Cerebellar nuclear complex (tissue), 1 donor: ENCODE measurements at places on chromosomes 7 and 10.

- no peak for DNase-seq
These were observed 114.5 kb downstream of the LRRC4 start for GRCh38 chr7:127916735-127917134.

DNA sequence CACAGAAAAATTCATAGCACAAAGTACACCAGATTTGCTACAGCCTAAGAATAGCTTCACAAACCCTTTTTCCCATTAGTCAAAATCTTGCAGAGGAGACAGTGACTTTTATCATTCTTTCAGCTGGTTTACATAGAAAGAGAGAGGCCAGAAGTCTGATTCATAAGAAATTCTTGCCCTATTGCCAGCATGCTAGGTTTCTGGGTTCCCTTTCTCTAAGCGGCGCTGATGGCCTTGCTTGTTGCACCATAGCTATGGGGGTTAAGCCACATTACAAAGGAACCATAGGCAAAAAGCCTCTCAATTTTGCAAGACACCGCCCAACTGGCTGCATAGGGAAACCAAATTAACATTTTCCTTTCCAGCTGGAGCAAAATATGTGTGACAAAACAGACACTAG, 87.4 kb downstream of the ZNF467 start:
- no peak for DNase-seq

DNA sequence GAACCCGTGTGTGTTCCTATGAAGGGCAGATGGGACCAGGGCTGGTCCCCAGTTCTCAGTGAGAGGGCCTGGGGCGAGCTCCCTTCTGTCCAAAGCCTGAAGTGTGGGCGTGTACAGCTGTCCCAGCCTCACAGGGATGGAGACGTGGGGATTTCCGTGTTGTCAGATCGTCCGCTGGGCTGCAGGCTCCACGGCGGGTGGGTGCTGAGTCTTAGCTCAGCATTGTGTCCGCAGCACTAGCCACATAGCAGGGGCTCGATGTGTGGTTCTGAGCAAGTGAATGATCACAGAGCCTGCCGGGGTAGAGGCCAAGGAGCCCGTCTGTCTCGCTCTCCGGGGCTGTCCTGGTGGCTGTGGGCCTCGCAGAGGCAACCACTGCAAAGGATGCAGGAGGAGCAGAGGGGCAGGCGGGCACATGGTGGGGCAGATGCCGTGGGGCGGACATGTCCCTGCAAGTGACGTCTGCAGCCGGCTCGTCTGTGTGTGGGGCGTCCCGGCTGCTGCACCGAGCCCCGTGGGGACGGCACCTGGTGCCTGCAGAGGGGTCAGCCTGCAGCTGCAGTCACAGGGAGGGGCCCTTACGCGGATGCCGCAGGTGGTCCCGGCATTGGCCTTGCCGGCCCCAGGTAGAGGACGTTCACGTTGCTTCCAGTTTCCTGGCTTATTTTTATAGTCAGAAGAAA, 30.9 kb downstream of the FAM20C start:
- no peak for DNase-seq

- no peak for DNase-seq
These were observed 95.7 kb downstream of the DGKB start for GRCh38 chr7:14806891-14807290.

DNA sequence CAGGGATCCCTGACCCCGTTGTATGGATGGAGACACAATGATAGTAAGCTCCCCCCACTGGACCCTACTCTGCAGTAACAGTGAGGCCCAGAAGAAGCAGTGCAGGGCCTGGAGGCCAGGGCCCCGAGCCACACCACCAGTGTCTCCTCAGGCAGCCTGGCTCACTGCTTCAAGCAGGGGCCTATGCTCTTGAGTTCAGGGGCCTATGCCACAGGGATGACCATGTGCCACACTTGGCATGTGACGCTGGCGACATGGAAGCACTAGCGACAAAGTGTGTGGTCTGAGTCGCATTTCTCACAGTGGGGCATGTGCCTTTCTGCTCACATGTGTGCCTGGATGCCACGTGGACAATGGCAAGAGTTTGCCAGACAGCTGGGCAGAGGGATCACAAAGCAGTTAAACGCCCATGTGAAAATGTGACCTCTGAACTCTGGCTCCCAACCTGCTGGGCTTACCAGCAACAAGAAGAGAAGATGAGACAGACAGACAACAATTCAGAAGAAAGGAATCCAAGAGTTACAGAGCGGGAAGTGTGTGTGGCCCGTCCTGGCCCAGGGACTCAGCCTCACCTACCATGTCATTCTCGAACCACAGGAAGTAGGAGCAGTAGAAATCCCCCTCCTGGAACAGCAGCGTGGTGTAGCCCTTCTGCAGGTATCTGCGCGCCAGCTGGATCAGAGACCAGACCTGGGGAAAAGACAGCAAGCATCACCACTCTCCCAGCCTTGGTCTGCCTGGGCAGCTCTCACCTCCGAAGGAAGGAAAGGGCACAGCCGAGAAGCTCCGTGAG, 4.7 kb upstream of the PYROXD2 start:
- DNase-seq = no peak

DNA sequence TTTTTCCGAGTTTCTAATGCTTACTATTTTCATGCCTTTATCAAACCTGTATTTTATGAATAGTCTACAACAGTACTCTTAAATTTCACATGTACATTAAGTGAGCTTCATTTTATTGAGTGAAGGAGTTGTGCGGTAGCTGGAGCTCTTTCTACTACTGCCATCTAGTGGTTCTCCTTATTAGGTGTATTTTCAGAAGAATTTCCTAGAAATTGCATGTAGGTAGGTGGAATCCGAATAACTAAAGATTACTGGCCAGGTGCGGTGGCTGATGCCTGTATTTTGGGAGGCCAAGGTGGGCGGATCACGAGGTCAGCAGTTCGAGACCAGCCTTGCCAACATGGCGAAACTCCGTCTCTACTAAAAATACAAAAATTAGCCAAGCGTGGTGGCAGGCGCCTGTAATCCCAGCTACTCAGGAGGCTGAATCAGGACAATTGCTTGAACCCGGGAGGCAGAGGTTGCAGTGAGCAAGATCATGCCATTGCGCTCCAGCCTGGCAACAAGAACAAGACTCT, 38.3 kb downstream of the LRRC72 start:
- DNase-seq = peak; percentile 7

GRCh38 chr7:20033621-20034400, 183.4 kb downstream of the MACC1 start:
- no peak for DNase-seq

GRCh38 chr7:33623267-33623666, 282.1 kb upstream of the BMPER start:
- DNase-seq = no peak

- no peak for DNase-seq
These were observed 332.0 kb upstream of the GALNT17 start for GRCh38 chr7:70799841-70800405.

DNA sequence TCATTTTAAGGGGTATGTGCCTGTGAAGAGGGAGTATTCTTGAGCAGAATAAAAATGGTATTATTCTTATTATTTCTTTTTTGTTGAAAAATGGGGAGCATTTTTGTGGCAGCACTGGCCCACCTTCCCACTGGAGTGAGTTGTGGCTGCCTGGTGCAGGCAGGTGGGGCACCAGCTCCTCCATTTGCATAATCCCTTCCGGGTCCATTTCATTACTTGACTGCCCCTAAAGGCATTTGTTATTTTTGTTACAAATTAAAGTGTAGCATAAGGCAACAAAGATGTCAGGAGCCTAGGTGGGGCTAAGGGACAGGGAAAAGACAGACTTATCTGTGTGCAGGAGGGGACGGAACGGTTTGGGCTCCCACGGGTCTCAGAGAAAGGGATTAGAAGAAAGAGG, 26.8 kb downstream of the GOLGA7B start:
- DNase-seq = no peak

DNA sequence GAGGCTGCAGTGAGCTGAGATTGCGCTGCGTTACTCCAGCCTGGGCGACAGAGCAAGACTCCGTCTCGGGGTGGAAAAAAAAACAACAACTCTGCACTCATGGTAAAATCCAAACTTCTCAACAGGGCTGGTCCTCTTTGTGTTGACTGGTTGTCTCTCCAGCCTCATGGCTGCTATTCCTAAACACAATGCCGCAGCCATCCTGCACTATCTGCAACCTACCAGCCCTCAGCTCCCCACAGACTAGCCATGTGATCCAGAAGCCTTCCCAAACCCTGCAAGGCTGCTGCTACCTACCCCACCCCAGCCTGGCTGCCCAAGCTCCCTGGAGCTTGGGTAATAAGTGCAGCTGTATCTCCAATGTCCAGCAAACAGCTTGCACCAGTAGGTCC, 11.7 kb downstream of the ZYX start:
- no peak for DNase-seq

- no peak for DNase-seq
These were observed 37.5 kb downstream of the PAPSS2 start for GRCh38 chr10:87696922-87697745.

- DNase-seq = no peak
These were observed 384.6 kb downstream of the ARL4A start for GRCh38 chr7:13072014-13072413.

DNA sequence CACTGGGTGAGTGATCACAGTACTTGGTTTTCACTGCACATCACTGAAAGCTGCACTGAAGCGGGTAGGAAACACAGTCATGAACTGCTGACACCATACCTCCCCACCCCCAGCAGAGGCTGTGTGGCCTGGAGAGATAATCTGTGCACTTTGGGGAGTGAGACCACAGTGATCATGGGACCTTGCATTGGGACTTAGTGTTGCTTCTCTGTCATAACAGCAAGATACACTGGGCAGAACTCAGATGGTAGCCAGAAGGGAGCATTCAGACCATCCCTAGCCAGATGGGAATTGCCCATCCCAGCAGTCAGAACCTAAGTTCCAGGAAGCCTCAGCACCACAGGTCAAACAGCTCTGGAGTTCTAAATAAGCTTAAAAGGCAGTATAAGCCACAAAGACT, 346.4 kb upstream of the TMEM229A start:
- DNase-seq = no peak

- DNase-seq = no peak
These were observed 206.9 kb upstream of the KLF14 start for GRCh38 chr7:130940907-130941306.

DNA sequence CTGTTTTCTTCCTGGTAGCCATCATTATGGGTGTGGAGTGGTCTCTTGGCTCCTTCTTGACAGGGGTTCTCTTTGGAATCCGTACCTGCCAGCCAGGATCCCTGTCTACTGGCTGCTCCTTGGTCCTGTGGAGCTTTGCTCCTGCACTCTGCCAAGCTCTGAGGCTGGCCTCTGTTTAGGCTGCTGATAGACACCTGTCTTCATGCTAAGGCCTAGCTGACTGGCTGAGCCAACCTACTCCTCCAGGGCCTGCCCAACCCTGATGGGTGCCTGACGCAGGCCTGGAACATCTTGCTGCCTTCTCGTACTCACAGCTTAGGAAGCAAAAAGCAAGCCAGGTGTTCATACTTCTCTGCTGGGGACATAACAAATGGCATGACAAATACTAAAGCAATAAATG, 333.6 kb upstream of the ZNF32 start:
- DNase-seq = no peak

DNA sequence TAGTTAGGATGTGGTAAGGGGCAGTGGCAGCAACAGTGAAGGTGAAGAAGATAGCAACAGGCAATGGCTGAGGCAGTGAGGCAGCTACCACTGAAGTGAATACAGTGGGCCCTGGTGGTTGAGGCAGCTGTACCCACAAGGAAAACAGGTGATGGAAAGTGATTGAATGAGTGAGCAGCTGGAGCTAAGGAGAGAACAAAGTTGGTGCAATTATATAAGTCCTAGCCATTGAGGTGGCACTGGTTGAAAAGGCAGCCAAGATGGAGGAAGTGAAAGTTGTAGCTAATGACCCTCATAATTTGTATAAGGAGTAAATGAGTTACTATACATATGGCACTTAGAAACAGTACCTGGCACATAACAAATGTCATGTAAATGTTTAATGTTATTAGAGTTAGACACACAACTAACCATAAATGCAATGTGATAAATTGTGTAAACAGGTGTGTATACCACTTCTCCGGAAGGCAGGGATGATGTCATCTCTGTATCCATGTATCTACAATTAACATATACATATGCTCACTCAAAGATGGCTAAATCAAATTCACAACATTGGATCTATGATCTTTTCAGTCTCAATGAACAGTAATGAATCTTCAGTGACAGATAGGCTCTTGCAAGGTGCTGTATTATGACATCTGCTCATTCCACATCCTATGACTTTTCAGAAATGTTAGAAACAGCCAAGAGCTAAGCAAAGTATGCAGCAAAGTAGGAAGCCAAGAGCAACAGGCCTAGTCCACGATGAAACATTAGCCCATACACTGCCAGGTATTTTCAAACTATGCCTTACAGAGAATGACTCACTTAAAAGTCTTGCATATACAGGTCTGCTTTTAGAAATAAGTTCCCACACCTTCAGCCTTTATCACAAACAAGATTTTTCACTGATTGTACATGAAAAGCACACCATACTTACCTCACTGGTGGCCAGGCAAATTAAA, 10.7 kb downstream of the XPNPEP1 start:
- DNase-seq = no peak

DNA sequence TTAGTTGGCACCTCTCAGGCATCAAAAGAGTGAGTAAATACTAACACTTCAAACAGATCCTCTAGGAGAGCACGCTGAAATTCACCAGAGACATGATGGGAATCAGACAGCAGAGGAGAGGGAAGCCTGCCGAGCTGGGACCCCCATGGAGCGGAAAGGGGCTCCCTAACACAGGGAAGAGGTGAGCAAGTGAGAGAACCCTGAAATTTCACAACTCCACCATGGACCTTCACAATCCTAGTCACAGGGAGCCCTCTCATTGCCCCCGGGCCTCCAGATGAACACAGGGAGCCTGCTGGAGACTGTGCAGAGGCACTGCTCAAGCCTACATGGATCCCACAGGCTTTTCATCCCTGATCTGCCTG, 59.2 kb upstream of the ANTXRL start:
- DNase-seq = no peak

DNA sequence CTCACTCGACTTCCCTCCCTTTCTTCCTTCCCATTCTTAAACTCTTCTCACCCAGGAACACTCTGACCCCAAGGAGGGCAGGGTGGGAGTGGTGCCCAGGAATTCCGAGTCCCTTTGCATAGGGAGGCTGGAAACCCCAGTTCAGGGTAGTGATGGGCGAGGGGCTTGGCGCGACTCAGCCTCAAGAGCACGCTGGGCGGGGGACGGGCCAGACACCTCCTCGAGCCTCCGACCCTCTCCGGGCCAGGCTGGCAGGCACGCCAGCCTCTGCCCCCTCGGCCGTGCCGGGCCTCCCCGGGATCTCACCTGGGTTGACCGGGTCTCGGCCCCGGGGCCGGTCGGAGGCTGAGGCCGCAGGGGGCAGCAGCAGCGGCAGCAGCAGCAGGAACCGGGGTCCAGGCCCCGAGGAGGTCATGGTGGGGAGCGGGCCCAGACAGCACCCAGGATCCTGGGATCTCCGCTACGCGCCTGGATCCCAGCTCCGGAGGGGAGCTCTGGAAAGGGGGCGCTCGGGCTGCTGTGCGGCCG, 457 bp downstream of the PLOD3 start:
- no peak for DNase-seq

GRCh38 chr10:52261362-52261761, 52.7 kb upstream of the DKK1 start:
- no peak for DNase-seq

DNA sequence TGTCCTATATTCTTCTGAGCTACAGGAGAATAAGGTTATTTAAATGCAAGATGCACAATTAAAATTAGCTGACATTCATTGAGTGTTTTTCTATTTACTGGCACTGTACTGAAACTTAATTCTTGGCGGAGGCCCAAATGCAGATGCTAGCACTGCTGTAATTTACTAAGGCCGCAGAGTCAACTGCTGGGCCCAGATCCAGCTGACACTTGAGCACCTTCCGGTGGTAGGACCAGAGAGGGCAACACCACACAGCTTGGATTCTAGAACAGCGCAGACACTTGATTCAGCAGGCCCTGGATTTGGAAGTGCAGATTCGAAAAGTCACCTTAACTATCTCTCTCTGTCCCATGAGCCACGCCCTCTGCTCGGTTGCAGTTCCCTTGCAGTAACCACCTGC, 228.6 kb upstream of the TMEM72 start:
- no peak for DNase-seq
